Dorsolateral prefrontal cortex (tissue), 122 donors: ENCODE measurements at places on chromosomes 12 and 14.

DNA sequence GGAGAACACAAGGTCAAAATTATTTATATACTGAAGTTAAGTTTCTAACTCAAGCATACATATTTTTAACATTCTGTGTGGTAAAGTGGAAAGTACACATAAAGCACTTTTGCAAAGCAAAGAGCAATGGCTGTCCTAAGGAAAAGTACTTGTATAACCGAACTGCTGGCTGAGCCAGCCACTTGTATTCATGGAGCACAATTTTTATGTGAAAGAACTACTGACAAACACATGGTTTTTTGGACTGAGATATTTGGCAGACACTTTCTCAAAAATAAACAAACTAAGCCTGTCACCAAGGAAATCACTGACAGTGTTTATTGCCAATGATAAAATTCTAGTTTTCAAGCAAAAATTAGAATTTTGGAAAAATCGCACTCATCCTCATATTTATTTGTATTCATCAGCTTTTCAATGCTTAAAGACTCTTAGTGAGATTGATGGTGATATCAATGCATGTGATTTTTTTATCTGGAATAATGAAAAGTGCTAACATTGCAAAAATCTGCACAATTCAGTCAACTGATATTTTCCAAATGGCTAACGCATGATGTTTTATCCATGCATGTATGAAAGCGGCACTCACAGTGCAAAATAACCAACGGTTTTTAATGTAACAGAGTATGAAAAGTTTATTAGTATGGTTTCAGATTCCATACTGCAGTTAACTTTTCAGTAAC, 125.3 kb downstream of the IPO8 start:
- DNase-seq = no peak

GRCh38 chr12:92602476-92602875, 100.3 kb upstream of the PLEKHG7 start:
- DNase-seq = no peak

- no peak for DNase-seq
Observed at GRCh38 chr12:67425394-67425793, 156.2 kb downstream of the CAND1 start.

GRCh38 chr12:124479680-124480468, 87.5 kb downstream of the NCOR2 start:
- DNase-seq = no peak

DNA sequence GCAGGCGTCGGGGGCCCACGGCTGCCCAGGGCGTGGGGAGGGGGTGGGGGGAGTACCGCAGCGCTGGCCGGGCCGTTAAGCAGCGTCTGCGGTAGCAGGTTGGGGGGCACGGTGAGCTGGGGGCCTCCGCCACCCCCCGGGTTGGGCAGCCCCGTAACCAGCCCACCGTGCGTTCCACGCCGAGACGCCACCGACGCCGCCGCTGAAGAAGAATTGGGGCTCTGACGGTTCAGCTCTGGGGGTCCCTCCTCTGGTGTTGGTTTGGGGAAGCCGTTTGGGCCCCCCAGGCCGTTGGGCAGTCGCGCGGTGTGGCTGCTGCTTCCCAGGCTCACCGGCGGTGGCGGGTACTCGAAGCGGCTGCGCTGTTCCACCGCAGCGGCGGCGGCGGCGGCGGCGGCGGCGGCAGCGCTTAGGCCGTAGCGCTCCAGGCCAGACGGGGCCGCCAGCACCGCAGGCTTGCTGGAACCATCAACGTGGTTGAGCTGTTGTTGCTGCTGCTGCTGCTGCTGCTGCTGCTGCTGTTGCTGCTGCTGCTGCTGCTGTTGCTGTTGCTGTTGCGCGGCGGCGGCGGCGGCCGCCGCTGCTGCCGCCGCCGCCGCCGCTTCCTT, 1.5 kb downstream of the IRF2BPL start:
- DNase-seq = no peak

- no peak for DNase-seq
Observed at GRCh38 chr12:90111791-90112580, 403.3 kb upstream of the ATP2B1 start.

DNA sequence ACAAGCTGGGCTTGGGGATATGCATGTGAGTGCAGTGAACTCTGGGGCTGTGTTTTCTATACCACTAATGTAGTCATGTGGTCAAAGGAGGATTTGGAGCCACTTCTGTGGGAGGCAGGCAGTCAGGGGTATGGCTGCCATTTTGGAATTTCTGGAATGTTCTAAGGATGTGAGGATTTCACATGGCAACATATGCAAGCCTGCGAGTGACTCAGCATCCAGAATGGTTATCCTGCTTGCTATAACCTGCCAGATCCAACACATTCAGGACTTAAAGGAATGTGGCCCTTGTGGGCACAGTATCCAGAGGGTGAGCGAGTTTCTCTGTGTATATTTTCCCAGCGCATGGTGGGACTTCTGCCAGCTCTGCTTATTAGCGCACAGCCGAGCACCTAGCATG, 249.2 kb upstream of the PWP1 start:
- DNase-seq = no peak

DNA sequence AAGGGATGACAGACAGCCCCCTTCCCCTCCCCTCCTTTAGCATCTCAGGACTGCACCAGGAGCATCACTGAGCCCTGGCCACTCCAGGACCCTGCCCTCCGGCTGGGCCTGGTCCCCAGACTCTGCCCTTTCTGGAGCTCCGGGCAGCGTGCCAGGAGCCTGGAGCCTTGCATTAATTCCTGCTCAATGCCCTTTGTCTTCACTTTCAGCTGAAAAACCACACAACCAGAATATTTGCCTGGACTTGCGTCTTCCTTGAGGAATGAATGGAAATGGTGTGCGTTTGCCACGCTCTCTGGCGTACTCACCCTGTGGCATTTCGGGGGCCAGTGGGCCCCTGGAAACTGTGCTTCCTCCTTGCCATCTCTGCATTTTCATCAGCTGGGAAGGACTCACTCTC, 8.5 kb upstream of the RFLNA start:
- DNase-seq = no peak

DNA sequence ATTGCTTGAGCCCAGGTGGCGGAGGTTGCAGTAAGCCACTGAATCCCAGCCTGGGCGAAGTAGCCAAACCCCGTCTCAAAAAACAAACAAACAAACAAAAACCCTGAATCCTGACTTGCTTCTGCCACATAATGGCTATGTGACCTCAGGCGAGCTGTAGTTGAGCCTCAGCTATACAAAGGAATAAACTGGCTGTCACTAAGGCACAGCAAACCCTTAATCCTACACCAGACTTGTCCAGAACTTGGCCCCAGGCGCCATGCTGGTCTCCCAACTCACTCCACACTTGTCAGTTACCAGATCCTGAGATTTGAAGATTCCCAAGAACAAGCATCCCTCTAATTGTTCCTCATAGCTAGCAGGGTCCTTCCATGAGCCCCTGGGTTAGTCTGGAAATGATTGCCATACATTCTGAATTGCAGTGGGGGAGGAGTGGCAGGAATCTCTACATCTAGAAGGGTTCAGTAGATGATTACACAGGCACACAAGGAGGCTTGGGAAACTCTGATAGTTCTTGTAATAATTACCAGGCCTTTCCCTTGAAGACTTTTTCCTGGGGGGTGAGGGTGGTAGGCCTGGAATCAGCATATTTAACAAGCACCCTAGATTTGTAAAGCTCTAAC, 9.9 kb downstream of the MAP3K12 start:
- DNase-seq = no peak

- DNase-seq = no peak
Observed at GRCh38 chr12:6891646-6892001, 13.0 kb upstream of the LRRC23 start.

GRCh38 chr12:104944252-104944651, 13.8 kb downstream of the SLC41A2 start:
- DNase-seq = no peak

DNA sequence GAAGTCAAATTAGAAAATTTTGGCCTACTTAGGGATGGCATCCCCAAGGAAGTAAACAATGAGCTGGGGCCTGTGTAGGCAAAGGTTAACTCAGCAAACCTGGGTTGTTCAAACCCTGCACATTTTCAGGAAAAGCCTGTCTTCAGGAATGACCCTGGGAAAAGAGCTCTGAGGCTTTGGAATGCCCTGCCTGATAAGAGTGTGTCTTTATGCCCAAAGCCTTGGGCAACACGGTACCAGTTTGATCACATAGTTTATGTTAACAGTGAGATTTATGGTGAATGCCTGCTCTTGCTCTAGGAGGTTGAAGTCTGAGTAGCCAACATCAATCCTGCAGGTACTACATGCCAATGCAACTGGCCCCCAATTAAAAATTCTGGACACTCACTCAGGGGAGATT, 28.2 kb upstream of the STAB2 start:
- no peak for DNase-seq

DNA sequence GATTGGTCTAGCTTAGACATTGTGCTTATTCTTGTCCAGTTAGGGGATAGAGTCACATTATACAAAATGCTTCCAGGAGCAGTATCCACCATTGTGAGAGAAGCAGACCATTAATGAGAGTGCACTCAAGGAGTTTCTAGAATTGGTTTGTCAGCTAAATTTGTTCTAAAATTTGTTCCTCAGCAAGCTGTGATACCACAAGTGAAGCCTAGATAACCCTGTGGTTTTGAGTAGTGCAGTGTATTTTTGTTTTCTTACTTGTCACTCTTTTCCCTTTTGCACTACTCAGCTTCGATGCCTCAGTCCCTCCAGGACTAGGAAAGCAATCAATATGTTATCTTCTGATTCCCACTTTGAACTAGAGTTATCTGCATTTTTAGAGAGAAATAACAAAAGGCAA, 42.5 kb upstream of the AKAP6 start:
- no peak for DNase-seq

GRCh38 chr14:105006831-105007592, 13.9 kb downstream of the CDCA4 start:
- no peak for DNase-seq

- no peak for DNase-seq
Observed at GRCh38 chr14:103724116-103724515, 8.5 kb downstream of the ZFYVE21 start.

DNA sequence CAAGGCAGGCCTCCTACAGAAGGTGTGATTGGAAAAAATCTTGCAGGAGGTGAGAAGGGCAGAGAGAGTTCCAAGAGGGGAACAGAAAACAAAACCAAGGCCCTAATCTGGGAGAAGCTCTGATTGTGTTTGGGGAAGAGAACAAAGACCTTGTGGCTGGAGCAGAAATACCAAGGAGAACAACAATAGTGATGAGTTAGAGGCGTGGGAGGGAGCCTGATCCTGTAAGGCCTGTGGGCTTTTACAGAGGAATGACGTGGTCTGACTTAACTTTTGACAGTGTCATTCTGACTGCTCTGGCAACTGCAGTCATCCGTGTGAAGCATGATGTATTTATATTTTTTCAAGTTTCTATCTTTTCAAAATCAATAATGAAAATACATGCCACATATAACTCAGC, 200.6 kb downstream of the ANO4 start:
- no peak for DNase-seq

GRCh38 chr12:53486736-53487487, 12.3 kb downstream of the MAP3K12 start:
- no peak for DNase-seq

GRCh38 chr12:52079576-52080402, at the start of gene SMIM41:
Gene SMIM41, plus strand, starts transcription at chr12:52079704. Its CDS starts 76 bp downstream, at chr12:52079780.
- DNase-seq = no peak

DNA sequence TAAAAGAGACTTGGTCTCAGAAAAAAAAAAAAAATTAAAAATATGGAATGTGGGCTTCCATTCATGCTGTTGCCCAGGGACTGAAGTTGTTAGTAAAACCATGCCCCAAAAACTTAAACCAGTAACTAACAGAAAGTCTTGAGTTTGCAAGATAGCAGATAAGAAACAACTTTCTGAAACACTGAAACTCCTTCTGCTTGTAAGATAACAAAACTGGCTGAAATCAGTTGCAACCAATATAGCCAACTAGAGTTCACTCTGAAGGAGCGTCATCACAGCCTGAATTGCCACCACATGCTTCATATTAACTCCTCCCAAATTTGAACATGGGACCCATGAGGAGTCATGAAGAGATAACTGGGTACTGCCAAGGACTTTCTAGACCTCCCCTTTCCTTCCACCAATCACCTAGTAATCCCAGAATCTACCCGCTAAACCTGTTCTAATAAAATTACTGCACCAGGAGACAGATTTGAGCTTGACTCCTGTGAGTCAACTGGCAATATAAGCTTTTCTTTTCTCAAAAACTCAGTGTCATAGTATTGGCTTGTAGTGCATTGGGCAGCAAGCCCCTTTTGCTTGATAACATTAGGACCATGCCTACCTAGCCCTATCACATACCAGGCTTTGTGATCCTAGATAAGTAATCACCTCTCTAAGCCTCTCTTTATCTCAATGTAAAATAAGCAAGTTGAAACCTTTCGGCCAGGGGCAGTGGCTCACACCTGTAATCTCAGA, 53.6 kb downstream of the R3HDM2 start:
- DNase-seq = no peak

DNA sequence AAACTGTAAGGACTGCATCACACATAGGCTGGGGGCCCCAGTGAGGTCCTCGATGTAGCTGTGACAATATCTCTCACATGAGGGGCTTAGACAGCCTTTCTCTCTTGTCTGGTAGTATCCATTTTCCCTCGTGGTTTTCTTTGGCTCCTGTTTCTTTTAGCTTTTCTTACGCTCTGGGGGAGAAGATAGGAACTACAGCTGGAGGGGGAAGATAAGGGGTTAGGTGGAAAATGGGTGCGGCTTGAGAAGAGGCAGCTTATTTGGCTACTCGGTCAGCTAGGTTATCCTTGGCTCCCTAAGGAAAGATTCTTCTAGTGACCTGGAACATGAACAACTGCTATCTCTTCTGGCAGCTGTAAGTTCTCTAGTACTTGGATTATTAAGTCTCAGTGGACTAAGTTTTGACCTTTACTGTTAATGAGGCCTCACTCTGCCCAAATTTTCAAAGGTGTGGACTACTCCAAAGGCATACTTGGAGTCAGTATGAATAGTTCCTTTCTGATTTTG, 28.7 kb upstream of the CPNE8 start:
- no peak for DNase-seq

GRCh38 chr12:88417531-88417930, 162.7 kb downstream of the KITLG start:
- DNase-seq = no peak

GRCh38 chr12:64883264-64884163, 59.1 kb downstream of the TBC1D30 start:
- no peak for DNase-seq

DNA sequence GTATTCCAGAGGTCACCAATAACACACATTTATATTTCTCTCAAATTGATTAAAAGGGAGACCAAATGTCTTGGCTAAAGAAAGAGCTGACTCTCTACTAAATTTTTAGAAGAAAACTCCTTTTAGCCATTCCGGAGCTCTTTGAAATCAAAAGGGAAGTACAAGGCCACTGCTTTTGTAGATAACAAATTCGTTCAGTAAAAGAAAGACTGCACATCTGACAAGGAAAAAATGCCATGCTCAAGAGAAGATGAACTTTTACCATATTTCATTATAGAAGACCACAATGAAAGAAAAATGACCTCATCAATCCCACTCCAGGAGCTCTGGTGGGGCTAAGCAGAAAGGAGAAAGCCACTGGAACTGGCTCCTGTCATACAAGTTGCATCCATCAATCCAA, 57.6 kb downstream of the SPTSSA start:
- DNase-seq = no peak

GRCh38 chr12:94340573-94340972, 119.1 kb downstream of the CEP83 start:
- no peak for DNase-seq

- no peak for DNase-seq
Observed at GRCh38 chr14:95215094-95215725, 57.9 kb upstream of the DICER1 start.
